ENCODE measurements at places on chromosomes 16 and 17.
A peak's percentile ranks its signal among the peaks of the same experiment; 100 is the strongest.

- DNase-seq, result no peak
Observed at GRCh38 chr17:83062818-83063671, 16.4 kb upstream of the METRNL start.

- no peak for DNase-seq
Observed at GRCh38 chr16:54191592-54191991, 95.0 kb downstream of the IRX3 start.

DNA sequence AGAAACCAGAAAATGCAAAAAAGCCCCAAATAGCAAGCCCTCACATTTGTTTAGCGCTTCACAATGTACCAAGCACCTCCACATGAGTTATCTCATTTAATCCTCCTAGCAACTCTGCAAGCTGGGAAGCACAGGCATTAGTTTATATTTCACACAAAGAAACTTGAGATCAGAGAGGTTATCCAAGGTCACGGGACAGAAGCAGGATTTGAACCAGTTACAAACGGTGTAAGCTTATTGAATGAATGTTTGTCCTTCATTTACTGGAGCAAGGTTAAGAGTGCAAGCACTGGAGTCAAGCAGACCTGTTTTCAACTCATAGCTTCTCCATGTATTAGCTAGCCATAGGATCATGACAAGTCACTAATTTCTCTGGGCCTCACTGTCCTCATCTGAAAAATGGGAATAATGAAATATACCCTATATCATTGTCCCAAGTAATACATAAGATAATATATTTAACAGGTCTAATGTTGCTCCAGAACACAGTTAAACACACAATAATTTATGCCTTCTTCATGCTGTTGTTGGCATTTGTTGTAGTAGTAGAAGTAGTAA lies 6.1 kb upstream of the HLF start:
- no peak for DNase-seq

- no peak for DNase-seq
Observed at GRCh38 chr16:50401355-50401754, 32.6 kb upstream of the BRD7 start.

DNA sequence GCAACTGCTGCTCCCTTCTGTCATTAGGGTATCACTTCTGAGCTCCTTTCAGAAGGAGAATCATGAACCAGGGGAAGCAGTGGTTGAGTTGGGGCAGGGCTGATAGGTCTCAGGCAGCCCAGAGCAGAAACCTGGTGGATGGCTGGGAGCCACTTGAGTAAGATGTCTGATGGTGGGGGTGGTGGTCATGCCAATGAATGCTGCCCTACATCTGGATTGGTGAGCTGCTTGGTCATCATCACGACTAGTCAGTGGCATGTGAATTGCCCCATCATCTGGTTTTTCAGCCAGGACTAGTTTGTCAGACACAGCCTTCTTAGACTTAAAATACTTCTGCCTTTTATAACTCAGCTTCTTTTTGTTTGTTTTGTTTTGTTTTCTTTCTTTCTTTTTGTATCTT lies 2.6 kb downstream of the GID4 start:
- DNase-seq, result peak; percentile 27

DNA sequence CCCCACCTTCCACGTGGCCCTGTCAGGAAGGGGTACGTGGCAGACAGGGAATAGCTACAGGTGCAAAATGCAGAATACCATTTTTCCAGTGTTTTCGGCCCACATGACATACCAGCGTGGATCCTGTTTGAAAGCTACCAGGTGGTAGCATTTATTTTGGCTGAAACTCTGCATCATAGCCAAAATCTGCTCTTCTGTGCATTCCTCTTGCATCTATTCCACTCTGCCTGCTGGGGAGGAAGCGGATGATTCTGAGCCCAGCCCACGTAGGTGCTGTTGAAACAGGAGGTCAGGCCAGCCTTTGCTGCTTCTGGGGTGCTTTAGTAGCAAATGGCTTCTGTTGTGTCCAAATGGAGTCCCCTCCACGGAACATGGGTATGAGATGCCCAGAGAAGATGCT lies 670.9 kb upstream of the EEF2KMT start:
- DNase-seq, result no peak

DNA sequence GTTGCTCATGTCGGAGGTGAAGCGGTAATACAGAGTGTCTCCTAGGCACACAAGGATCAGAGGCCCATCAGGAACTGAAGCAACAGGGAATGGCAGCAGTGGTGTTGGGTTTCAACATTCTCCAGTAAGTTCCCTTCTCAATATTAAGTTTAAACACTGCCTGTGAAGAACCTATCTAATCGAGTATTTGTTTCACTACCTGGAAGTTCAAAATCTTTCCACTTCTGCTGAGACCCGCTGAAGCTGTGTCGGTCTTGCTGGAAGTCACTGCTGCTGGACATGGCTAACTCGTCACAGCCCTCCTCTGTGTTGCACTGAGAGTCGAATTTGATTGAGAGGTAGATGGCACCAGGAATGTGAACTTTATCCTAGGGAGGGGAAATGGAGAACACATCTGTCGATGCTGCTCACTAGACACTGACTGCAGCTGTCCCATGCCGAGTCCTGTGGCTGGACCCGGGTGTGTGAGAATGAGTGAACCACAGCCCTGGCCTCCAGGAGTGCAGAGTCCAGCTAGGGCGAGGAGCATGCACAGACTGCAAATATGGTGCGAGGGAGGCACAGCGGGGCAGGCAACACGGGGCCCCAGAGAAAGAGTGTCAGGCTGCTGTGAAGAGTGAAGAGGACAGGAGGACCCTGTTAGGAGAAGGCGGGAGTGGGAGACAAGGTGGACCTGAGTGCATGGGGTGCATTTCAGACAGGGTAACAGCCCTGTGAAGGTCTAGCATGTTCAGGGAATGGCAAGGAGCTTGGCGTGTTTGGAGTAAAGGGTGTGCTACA lies 50.1 kb upstream of the ATP2A3 start:
- DNase-seq, result no peak

DNA sequence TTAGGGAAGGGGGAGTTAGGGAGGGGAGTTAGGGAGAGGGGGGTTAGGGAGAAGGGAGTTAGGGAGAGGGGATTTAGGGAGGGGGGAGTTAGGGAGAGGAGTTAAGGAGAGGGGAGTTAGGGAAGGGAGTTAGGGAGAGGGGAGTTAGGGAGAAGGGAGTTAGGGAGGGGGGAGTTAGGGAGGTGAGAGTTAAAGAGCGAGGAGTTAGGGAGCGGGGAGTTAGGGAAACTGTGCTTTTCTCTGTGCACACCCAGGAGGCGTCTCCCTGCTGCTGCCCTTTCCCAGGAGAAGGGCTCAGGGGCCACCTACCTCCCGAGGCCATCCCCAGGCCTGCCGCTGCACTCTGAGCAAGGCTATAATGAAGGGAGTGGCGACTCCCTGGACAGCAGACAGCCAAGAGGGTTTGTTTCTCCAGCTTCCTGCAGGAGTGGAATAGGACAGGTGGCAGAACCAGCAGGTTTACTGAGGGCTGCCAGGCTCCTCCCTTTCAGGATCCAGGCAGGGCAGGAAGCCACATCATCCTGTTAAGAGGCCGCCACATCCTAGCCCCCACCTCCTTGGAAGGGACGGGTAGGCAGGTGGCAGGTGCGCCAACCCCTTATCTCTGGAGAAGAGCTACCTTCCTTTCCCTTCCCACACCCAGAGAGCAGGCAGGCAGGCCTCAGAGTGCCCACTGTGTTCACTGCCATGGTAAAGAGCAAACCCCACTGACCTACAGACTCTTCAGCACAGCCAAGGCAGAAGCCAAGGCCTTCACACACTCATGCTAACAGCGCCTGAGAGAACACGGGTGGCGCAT lies 4.3 kb downstream of the CANT1 start:
- no peak for DNase-seq

- DNase-seq, result no peak
Observed at GRCh38 chr17:21288571-21289017, 4.1 kb downstream of the MAP2K3 start.

DNA sequence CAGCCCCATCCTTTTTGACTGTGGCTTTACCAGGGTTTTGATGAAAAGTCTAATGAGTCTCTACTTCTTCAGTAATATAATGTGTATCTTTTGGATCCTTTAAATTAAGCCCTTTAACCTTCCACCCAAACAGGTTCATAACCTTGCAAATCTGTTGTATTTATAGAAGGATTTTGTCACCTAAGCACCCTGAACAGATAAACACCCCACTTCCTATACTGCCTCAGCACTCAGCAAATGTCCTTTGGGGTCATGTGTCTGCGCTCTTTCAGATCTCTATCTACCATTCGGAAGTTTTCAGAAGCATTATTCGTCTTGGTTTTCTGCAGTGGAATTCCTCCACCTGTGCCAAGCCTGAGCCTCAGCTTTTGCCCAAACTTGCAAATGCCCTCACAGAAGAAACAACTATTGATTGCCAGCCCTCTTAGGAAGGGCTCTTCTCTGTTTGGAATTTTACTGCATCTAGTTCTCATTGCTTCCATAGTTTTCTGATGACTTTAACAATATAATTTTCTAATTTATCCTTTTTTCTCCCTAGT lies 214.8 kb upstream of the KCNJ16 start:
- no peak for DNase-seq

- DNase-seq, result peak; percentile 88
Observed at GRCh38 chr17:3885970-3886369, 6.9 kb downstream of the CAMKK1 start.

GRCh38 chr17:17053446-17054379 lies 11.5 kb downstream of the MPRIP start:
- no peak for DNase-seq

GRCh38 chr17:8725881-8726876 lies 18.5 kb downstream of the CCDC42 start:
- no peak for DNase-seq

GRCh38 chr17:9408381-9408780 lies 167.2 kb downstream of the STX8 start:
- DNase-seq, result peak; percentile 21

GRCh38 chr17:76725580-76726230 lies 701 bp downstream of the JMJD6 start:
- DNase-seq, result peak; percentile 67

GRCh38 chr16:3861808-3862451 lies 18.6 kb downstream of the CREBBP start:
- peak; percentile 58 for DNase-seq

- DNase-seq, result no peak
Observed at GRCh38 chr17:37142294-37142896, 193.6 kb downstream of the AATF start.

- DNase-seq, result no peak
Observed at GRCh38 chr16:1181404-1182315, 28.8 kb downstream of the CACNA1H start.

DNA sequence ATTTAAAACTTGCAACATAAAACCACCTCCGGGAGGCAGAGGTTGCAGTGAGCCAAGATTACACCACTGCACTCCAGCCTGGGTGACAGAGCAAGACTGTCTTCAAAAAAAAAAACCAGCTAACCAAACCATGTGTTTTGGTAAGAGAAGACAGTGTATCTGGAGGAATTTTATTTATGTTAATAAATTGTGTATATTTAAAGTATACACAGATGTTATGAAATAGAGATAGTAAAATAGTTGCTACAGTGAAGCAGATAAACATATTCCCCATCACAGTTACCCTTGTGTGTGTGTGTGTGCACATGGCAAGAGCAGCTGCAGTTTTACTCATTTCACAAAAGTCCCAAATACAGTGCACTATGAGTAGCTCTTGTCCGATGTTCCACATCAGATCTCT lies 54.8 kb upstream of the CRISPLD2 start:
- no peak for DNase-seq

- no peak for DNase-seq
Observed at GRCh38 chr17:21823090-21823489, 130.8 kb downstream of the KCNJ18 start.

GRCh38 chr16:47073223-47074155 lies 70.3 kb downstream of the NETO2 start:
- DNase-seq, result no peak

GRCh38 chr16:22685459-22685830 lies 128.5 kb upstream of the HS3ST2 start:
- no peak for DNase-seq

GRCh38 chr17:8855477-8856204 lies 11.8 kb downstream of the PIK3R6 start:
- no peak for DNase-seq

DNA sequence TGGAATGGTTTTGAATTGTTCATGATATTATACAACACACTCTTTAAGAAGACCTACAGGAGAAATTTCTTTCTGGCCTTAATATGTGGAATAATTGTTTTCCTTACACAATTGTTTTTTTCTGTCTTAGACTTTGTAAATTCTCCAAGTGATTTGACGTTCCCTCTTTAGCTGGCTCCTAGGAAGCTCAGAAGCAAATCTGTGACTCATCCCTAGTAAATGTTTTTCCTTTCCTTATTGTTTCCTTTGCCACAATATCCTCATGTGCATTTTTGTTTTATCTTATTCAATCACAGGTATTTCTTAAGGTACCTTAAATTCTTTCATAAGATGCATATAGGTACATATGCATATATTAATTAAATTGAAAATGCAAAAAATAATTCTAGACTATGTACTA lies 13.5 kb downstream of the KIAA0753 start:
- DNase-seq, result no peak

- DNase-seq, result no peak
Observed at GRCh38 chr17:41633556-41634199, 9.3 kb upstream of the KRT17 start.

DNA sequence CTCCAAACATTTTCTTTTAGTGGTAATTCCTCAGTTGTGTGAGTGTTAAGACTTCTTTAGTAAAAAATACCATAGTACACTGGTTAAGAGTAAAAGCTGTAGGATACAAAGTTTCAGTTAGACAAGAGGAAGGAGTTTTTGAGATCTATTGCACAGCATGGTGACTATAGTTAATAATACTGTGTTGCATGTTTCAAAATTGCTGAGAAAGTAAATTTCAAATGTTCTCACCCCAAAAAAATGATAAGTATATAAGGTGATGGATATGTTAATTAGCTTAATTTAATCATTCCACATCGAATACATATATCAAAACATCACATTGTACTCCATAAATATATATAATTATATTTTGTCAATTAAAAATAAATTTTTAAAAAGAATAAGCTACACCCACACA lies 22.0 kb upstream of the NLK start:
- no peak for DNase-seq

- no peak for DNase-seq
Observed at GRCh38 chr16:24971718-24972117, 43.5 kb downstream of the ARHGAP17 start.

- DNase-seq, result peak; percentile 18
Observed at GRCh38 chr16:15650698-15651171, 690 bp downstream of the NDE1 start.

GRCh38 chr16:24174504-24174903 lies 81.6 kb upstream of the CACNG3 start:
- no peak for DNase-seq

GRCh38 chr17:64313534-64313933 lies 50.5 kb upstream of the TEX2 start:
- no peak for DNase-seq
